ENCODE measurements at places on chromosomes 2 and 18.

- no peak for DNase-seq
Measured at GRCh38 chr2:207706936-207707860, 4.2 kb upstream of the CCNYL1 start.

- no peak for DNase-seq
Measured at GRCh38 chr2:23543728-23544127, 158.7 kb downstream of the KLHL29 start.

GRCh38 chr2:108906403-108907077, 82.5 kb downstream of the EDAR start:
- DNase-seq = no peak

- DNase-seq = no peak
Measured at GRCh38 chr2:200396781-200397242, 90.3 kb downstream of the SPATS2L start.

DNA sequence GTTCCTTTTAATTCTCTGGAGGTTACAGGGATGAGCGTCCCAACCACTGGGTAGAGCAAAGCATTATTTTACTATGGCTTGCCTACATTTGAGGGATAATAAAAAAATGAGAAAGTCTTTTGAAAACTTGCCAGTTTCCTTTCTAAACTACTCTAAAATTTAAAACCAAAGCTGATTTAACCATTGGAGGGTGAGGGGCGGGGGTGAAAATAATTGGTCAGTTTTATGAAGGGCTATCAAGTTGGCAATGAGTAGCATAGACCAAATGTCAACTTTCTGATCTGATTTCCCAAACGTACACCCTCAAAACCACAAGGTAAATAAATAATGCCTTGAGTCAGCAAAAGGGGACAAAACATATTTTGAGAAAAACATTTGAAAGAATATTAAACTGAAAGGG, 85.7 kb upstream of the STK17B start:
- no peak for DNase-seq

DNA sequence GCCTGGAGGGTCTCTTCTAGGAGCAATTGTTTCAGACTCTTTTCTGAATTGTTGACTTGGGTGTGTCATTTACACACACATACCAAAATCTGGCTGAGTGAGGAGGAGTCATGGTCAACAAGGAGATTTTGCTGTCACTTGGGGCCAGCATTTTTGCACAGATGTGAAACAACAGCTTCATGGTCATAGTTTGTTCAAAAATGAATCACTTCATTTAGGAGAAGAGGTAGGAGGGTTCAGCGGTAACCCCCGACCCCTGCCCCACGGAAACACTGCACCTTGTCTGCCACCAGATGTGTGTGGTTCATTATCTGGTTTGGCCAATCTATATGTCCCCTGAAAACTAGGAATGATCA, 42.2 kb downstream of the LBH start:
- no peak for DNase-seq

DNA sequence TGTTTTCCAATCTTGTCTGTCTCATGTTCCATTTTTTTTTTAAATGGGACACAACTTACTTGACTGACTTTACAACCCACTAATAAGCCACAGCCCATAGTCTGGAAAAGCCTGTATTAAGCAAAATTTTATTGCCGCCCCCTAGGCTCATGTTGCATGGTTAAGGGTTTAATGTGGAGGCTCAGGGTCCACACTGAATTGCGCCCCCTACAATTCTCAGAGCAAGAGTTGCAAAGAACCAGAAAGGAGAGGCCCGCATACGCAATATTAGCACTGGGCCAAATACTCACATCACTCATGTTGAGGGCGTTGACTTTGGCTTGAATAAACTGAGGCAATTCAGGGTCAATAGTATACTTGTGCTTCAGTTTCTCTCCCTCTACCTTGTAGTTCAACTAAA, 65.5 kb downstream of the NEB start:
- no peak for DNase-seq

GRCh38 chr2:9814129-9814868, 29.0 kb upstream of the TAF1B start:
- no peak for DNase-seq

- DNase-seq = no peak
Measured at GRCh38 chr2:167871286-167871685, 376.1 kb downstream of the STK39 start.

DNA sequence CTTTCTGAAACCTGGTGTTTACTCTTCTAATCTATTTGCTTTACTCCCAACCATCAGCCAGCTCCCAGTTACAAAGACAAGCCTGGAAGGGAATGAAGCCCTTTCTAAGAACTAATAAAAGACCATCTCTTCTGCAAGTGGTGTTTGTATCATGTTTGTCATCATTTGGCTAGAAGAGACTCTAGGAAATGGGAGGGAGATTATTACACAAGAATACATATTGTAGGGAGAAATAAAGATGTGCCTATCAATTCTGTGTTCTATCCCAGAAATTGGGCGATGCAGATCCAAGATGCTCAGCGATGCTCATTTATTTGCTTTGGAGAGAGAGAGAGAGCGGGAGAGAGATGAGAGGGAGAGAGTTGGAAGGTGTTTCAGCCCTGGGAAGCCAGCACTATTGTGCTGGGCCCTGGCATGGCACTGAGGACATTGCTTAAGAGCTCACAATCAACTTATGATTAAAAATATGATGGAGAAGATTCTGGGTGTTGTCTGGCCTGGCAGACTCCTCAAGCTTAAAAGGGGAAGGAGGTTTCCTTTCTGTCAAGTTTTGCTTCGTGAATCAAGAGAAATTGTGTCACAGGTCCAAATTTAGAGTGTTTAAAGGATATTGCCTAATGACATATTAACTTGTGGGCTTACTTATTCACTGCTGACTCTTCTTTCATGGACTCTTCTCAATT, 41.8 kb upstream of the AFF3 start:
- no peak for DNase-seq

- no peak for DNase-seq
Measured at GRCh38 chr2:45009303-45009927, at the start of gene SIX2. Gene SIX2, minus strand, starts transcription at chr2:45009452. Its CDS starts 342 bp downstream, at chr2:45009110.

DNA sequence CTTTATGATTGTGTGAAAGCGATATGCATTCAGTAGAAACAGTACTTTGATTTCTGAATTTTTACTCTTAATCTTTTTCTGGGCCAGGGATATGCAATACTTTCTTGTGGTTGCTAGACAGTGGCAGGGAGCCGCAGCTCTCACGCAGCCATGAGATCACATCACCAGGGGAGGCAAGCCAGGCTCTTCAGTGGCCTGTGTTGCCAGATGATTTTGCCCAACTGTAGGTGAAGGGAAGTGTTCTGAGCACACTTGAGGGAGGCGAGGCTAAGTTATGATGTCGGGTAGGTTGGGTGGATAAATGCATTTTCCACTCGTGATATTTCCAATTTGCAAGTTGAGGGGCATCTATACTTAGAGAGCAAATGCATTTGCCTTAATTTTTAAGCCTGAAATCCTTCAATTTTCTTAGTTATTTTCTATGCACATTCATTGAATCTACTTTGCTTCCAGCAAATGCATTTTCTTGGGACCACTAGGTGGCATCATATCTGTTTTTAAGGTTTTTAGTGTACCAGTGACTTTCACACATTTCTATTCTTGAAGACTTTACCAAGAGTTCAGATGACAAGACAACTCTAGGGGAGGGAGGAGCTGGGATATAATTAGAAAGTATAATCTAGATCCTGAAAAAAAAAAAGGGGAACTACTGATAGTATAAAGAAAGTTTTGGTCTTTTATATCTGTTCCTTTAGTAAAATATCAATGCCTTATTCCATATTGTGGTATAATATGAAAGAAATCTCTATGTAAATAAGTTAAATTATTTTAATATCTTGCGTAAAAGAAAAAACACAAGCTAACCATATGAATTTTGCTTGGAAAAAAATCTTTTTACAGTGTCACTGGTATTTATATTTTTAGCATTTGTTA, 643.3 kb downstream of the SOCS6 start:
- no peak for DNase-seq

GRCh38 chr2:212028798-212029394, 509.7 kb downstream of the ERBB4 start:
- DNase-seq = no peak

GRCh38 chr2:99698896-99699295, 209.1 kb upstream of the REV1 start:
- no peak for DNase-seq

GRCh38 chr18:59690996-59691395, 6.2 kb downstream of the CCBE1 start:
- no peak for DNase-seq

GRCh38 chr2:20470211-20470610, 23.3 kb downstream of the RHOB start:
- DNase-seq = no peak

DNA sequence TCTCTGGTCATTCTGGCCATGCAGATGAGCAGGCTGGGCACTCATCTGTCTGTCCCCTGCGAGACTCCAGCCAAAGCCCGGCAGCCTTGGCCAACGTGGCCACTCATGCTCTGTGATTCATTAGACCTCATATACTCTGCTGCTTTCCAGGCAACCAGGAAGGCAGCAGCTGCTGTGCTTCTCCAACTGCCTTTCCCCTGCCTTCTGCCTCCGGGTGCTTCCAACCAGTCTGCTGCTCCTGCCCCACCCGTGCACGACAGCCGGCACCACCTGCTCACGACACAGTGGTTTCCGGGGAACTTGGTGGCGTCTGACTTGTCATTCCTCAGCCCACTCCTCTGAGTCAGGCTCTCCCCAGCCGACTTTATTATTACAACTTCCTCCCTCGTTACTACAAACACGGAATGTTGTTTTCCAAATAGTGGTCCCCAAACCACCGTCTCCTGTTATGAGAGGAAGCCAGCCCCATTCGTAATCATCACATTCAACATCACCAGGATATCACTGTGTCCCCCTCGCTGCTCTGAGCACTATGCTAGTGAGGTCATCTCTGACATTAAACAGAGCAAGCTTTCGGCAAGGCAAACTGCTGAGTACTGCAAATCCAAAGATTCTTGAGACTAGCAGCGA, 392.4 kb downstream of the ALK start:
- no peak for DNase-seq

GRCh38 chr2:219385958-219386520, 1.7 kb downstream of the DNPEP start:
- no peak for DNase-seq

- no peak for DNase-seq
Measured at GRCh38 chr18:2968606-2969005, 44.3 kb downstream of the LPIN2 start.
